Activated CD4-positive, alpha-beta T cell treated with anti-CD3 and anti-CD28 coated beads, Interleukin-2, amount 10 ng/mL, durations not matched to agents 24 days and 14 days (primary cell): ENCODE measurements at places on chromosomes 5 and 9. TPM values are rescaled to one million over a fixed set of nuclear protein-coding genes. Genes with fewer than 3 reads are reported as not detected.

- DNase-seq, result no peak
- no peaks in the 10 kb centered on the region for H3K4me1 ChIP-seq
- no peak overlapping the region for H3K4me3 ChIP-seq
- no peaks in the 10 kb centered on the region for H3K36me3 ChIP-seq
- H3K27ac ChIP-seq, result no peak overlapping the region
- no peaks in the 10 kb centered on the region for H3K27me3 ChIP-seq
Observed at GRCh38 chr5:136413196-136413595, 47.9 kb upstream of the TRPC7 start.

- no peaks in the 10 kb centered on the region for H3K27me3 ChIP-seq
- DNase-seq, result no peak
- no peaks in the 10 kb centered on the region for H3K4me1 ChIP-seq
- no peak overlapping the region for H3K27ac ChIP-seq
Observed at GRCh38 chr5:79301046-79301712, 65.2 kb downstream of the JMY start.

DNA sequence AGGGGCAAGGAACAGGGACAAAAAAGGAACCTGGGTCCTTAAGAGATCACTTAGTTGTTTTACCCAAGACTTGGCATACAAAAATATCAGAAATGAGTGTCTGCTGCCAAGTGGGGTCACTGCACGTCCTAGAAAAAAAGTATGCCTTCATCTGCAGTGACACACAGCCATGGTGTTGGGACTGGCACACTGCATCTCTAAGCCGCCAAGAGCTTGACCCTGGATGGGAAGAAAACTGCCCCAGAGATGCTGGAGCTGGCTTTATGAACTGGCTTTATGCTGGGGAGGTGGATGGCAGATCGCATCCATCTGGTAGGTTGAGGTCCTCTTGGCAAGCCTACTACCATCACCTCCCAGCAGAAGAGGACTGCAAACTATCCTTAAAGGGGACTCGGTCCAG lies 51.7 kb downstream of the IRF1 start:
- no peaks in the 10 kb centered on the region for H3K27me3 ChIP-seq
- peaks cover 76% of the 10 kb centered on the region for H3K4me1 ChIP-seq
- DNase-seq, result no peak
- H3K4me3 ChIP-seq, result no peak overlapping the region
- peaks cover 38% of the 10 kb centered on the region for H3K36me3 ChIP-seq

- no peak for DNase-seq
- no peaks in the 10 kb centered on the region for H3K36me3 ChIP-seq
- no peaks in the 10 kb centered on the region for H3K4me1 ChIP-seq
- H3K27me3 ChIP-seq, result peaks cover 30% of the 10 kb centered on the region
- no peak overlapping the region for H3K4me3 ChIP-seq
- no peak overlapping the region for H3K27ac ChIP-seq
Observed at GRCh38 chr5:59332236-59332973, 561.1 kb downstream of the PDE4D start.

DNA sequence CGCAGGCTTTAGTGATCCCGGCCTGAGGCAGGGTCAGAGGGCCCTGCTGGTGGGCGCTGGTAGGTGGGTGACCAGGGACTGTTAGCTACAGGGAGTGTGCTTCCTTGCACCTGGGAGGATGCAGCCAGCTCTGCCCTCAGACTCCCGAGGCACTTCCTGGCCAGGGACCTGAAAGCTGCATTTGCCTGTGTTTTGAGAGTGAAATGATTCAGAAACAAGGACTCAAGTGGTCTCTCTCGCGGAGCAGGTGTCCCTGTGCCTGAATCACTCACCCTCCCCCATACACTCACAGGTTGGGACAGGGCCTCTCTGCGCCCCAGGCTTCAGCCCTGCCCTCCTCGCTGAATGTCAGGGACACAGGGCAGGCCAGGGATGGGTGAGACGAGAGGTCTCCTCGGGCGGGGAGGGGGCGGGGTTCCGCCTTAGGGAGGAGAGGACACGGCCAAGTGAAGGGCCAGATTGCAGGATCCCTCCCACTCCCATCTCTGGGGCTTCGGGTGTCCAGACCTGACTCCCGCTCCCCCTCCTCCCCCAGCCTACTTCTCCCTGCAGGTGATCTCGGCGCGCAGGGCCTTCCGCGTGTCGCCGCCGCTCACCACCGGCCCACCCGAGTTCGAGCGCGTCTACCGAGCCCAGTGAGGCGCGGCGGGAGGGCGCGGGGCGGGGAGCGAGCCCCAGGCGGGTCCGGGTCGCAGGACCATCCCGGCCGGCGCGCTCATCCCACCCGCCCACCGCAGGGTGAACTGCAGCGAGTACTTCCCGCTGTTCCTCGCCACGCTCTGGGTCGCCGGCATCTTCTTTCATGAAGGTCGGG lies 1.5 kb downstream of the LTC4S start:
- peak overlapping the region; percentile 73 for H3K4me3 ChIP-seq
- H3K27ac ChIP-seq, result no peak overlapping the region
- H3K27me3 ChIP-seq, result no peaks in the 10 kb centered on the region
- DNase-seq, result peak; percentile 63

The SMIM33 gene
- 0.37 and 0.38 TPM in 2 replicates for total RNA-seq

The MGAT1 gene
- 119 and 122 TPM in 2 replicates for total RNA-seq

DNA sequence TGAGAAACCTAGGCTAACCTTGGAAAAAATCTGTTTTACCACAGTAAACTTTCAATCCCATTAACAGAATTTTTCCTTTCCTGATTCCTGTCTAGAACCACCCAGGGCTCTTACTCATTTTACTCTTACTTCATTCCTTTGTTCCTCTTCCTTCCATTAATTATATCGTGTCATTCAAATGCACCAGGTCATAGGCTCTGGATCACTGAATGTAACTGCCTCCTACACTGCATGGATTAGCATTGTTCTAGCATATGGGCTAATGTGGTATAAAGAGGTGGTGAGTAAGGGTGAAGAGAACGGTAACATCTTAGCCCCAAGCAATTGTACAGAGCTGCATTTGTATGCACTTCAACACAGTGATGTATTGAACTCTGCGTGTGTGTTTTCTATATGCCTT lies 49.5 kb upstream of the SPINK5 start:
- H3K36me3 ChIP-seq, result no peaks in the 10 kb centered on the region
- H3K27me3 ChIP-seq, result no peaks in the 10 kb centered on the region
- no peaks in the 10 kb centered on the region for H3K4me1 ChIP-seq
- DNase-seq, result no peak
- no peak overlapping the region for H3K27ac ChIP-seq

The C1QTNF2 gene
- total RNA-seq, result not detected in 2 replicates

GRCh38 chr9:95082401-95083084 lies 235.0 kb downstream of the FANCC start:
- no peaks in the 10 kb centered on the region for H3K27me3 ChIP-seq
- H3K36me3 ChIP-seq, result no peaks in the 10 kb centered on the region
- no peaks in the 10 kb centered on the region for H3K4me1 ChIP-seq
- H3K27ac ChIP-seq, result no peak overlapping the region
- DNase-seq, result no peak

GRCh38 chr5:757346-757930 lies 27.1 kb downstream of the ZDHHC11B start:
- DNase-seq, result peak; percentile 52
- H3K36me3 ChIP-seq, result no peaks in the 10 kb centered on the region
- H3K27me3 ChIP-seq, result no peaks in the 10 kb centered on the region
- peaks cover 4% of the 10 kb centered on the region for H3K4me1 ChIP-seq

GRCh38 chr5:8839361-8840055 lies 706.4 kb downstream of the SEMA5A start:
- H3K27me3 ChIP-seq, result no peaks in the 10 kb centered on the region
